Stomach (tissue), 19 donors: ENCODE measurements at places on chromosomes 6 and 20. TPM values are rescaled to one million over a fixed set of nuclear protein-coding genes. Genes with fewer than 3 reads are reported as not detected.

MUC21 gene
- 1.7 TPM for total RNA-seq

- no peak for DNase-seq
These were observed 98.7 kb downstream of the COL21A1 start for GRCh38 chr6:56148488-56149186.

DNA sequence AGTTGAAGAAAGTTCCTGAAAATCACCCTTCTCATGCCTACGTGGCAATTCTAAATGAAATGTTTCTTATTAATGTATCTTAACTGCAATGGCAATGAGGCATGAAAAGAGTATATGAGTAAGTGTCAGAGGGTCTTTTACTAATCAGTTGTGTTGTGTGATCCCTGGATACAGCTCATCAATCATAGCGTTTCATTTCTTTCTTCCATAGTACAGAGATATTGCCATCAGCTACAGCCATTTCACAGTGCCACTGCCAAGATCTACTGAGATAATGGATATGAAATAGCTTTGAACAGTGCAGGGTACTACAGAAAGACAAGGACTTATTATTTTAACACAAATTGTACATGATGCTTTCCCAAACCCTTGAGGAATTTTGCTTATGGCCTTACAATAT is 450.8 kb downstream of the KHDRBS2 start:
- DNase-seq = no peak

GLP1R gene
- 9.0 TPM for total RNA-seq

- DNase-seq = no peak
These were observed 37.5 kb upstream of the PHACTR3 start for GRCh38 chr20:59566631-59567524.
